Stimulated activated CD4-positive, alpha-beta T cell treated with anti-CD3 and anti-CD28 coated beads, Interleukin-1b, Interleukin-23, amount 100 ng/mL, for 1 hour (primary cell): ENCODE measurements at places on chromosomes 6 and 20.

GRCh38 chr20:38165966-38166702 is 1.1 kb upstream of the TGM2 start:
- DNase-seq = no peak

GRCh38 chr6:38912378-38912777 is 136.2 kb upstream of the GLP1R start:
- DNase-seq = no peak

DNA sequence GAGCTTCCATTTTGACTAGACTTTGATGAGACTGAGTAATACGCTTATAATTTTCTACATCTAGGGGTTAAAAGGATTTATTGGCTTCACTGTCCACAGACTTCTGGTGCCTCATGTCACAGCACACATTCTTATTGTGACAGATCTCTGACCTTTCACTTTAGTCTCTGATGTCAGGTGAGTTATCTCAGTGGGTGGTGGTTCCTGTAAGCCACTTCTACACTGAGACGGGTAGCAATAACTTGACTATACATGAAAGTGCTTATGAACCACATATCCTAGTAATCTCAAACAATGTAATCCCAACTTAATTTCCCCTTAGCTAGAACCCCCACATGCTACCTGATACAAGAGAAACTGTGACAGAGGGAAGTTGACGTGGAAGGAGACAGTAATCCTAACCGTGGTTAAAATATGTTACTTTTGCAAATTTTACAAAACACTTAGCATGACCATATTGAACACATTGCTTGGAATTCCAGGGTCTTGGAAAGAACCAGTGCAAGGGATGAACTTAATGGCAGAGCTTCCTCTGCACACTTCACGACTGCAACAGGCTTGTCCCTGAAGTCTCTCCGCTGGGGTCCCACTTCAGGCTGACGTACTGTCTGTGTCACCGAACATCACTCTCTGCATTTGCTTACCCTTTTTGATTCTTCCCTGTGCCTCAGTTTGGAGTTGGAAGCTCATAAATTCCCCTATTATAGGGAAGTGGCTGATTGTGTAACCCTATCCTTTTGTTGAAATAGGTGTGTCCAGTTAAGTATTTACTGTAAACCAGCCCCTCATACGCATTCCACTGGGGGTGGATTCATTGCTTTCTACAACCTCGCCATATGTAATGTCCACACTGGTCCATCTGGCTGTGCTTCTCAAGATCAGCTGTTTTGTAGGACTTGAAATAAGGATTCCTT is 6.4 kb upstream of the TRIM40 start:
- no peak for DNase-seq

- no peak for DNase-seq
Measured at GRCh38 chr6:55131616-55132015, 42.7 kb upstream of the HCRTR2 start.

- DNase-seq = no peak
Measured at GRCh38 chr6:15575357-15576033, 87.3 kb downstream of the DTNBP1 start.

DNA sequence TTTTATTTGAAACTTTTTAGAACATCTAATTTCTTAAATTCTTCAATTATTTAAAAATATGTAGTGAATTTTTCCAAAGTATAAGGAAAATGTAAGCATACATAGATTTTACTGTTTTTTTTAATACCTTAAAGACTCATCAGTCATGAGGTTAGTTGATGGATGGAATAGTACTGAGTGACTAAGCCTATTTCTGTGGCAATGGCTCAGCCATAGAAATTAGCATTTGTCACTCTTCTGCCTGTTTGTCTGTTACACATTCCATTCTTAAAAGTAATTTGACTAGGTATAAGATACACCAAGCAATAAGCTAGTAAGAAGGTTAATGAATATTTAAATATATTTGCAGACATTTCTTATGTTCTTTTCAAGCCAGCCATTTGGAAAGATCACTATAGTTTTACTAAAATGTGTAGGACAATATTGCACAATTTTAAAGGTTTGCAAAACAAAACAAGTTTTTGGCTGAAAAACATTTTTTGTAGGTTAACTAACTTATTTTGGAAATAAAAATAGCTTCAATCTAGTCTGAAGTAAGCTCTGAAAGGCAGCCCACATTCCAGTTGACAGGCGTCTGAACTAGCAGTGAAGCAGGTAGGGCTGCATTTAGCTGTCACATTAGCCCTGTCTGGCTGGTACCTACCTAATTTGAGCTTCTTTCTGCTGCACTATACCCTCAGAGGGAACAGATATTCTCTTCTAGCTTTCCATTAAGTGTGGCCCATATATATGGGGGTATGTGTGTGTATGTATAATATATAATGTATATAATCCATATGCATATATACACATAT is 385.7 kb downstream of the GRIK2 start:
- no peak for DNase-seq

DNA sequence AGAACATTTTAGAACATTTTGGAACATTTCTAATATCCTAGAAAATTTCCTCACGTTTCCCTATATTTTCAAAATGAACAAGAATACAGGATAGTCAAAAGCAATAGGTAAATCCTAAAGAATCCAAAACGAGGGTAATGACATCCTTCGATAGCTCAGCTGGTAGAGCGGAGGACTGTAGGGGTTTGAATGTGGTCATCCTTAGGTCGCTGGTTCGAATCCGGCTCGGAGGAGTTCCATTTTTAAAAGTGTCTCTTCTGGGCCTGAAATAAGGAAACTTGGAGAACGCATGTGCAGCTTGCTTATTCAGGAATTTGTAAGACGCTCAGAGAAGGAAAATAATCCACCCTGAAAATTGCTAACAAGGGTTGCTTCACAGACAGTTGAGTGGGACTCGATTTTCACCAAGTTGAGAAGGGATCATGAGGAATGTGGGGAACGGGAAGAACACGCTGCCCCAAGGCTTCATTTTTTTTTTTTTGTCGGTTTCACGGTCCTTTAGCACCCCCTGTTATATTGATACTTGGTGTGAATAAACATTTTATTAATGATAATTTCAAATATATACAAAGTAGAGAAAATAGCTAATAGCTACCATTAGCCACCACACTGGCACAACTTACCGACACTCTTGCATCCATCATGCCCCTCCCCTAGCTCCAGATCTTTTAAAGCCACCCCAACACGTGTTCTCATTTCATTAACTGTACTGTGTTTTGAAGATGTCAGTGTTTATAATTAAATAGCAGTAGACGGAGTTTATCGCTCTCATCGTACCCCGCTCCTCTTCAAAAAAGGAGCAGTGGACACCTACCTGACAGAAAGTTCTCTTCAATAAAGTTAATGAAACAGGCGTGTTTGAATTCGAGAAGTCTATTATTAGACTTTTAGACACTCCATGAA is 1.8 kb upstream of the ABT1 start:
- no peak for DNase-seq

DNA sequence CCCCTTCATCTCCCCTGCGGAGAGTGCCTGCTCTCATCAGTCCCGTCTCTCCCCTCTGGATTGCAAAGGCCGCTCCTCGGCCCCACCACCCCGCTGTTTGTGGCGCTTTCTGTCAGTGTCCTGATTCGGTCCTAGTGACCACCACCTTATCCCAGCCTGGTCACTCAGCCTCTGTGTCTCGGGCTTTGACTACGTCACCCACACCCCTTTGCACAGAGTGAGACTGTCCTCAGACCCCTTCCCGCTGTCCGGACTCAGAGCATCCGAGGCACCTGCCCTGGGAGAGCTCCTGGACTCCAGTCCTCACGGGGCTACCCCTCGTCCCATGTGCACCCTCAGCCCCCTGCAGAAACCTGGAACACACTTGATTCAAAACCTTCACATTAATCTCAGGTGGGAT is 380.2 kb downstream of the TAF4 start:
- no peak for DNase-seq

DNA sequence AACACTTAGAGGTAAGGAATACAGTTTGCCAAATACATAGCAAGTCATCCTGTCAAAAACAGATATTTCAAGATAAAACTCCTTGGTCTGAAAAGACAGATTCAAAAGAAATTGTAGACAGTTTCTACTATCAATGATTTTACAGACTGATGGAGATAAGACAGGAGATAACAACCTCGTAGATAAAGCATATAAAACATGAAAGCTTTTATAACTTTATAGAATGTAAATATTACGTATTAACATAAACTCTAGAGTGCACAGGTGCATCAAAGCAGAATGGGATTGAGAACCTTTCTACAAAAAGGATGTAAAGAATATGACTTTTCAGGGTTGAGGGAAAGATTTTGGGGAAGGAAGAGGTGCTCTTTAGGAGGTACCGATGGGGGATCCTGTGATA is 158.0 kb upstream of the CENPW start:
- DNase-seq = no peak

DNA sequence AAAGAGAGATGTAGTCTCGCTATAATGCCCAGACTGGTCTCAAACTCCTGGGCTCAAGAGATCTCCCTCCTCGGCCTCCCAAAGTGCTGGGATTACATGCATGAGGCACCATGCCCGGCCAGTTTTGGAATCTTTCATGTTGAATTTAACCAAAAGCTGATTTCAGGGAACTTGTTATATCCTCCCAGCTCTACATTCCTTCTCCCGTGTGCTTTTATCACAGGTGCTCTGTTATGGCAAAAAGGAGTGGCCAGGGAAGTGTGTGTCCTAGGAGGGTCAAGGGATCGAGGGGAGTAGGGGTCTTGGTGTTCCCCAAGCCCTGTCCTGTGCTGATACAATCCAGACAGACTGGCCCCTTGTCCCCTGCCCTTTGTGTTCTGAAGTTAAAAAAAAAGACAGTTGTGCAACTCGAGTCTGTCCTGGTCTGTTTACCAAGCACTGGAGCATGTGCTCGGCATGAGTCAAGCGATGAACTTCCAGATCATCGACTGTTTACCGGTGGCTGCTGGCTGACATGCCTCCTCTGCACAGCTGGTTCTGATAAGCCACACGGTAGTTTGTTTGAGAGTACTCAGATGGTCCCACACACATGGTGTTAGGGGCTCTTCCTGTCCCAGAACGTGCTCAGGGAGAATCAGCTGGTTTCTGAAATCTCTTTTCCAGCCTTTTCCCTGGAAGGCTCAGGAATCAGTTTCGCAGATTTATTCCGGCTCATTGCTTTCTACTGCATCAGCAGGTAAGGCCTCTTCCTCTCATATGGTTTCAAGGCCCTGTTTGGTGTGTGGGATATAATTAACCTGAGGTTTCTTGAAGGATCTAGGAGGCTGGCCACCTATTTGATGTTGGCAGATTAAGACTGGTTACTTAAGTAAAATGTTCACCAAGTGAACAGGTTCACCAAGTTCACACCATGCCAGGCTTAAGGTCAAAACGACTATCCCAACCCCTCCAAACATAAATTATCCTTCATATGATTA is 52.6 kb upstream of the NAA20 start:
- no peak for DNase-seq

GRCh38 chr6:36695414-36695813 is 2.2 kb upstream of the RAB44 start:
- DNase-seq = no peak

DNA sequence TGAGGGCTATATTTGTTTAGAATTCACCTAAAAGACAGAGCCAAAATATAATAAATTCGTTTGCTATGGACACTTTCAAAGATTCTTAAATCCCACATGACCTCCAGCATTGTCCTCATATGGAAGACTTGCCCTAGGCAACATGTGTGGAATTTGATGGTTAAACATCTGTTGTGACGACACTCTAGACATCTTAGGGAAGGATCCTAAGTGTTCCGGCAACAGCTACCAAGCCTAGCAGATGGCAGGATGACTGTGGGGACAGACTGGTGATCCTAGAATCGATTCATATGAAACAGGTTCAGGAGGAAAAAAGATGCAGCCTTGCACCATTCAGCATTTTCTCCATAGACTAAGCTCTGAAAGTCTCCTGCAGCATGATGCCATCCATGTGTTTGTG is 77.6 kb upstream of the BACH2 start:
- no peak for DNase-seq

- no peak for DNase-seq
Measured at GRCh38 chr6:16236009-16236501, 2.3 kb upstream of the GMPR start.

- no peak for DNase-seq
Measured at GRCh38 chr6:156161471-156161870, 615.7 kb upstream of the ARID1B start.

- DNase-seq = no peak
Measured at GRCh38 chr20:40692240-40693011, 3.4 kb upstream of the MAFB start.

GRCh38 chr6:35228481-35228880 is 14.7 kb downstream of the SCUBE3 start:
- DNase-seq = no peak

DNA sequence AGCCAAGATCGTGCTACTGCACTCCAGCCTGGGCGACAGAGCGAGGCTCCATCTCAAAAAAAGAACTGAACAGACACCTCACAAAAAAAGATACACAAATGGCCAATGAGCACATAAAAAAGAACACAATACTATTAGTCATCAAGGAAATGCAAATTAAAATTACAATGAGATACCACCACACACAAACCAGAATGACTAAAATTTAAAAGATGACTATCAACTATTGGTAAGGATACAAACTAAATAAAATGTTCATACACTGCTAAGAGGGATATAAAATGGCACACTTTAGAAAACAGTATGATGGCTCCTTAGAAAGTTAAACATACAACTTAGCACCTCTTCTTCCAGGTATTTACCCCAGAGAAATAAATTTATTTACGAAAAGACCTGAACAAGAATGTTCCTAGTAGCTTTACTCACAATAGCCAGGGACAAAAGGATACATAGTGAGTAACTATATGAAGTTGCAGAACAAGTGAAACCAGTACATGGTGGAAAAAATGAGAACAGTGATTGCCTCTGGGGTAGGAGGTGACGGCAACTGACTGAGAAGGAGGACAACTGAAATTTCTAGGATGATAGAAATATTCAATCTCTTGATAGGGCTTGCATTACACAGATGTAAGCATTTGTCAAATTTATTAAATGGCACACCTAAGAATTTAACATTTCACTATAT is 53.2 kb downstream of the FAM8A1 start:
- no peak for DNase-seq

GRCh38 chr20:41538810-41539596 is 79.2 kb downstream of the CHD6 start:
- no peak for DNase-seq

- DNase-seq = peak; percentile 35
Measured at GRCh38 chr6:16319813-16320532, 81.6 kb downstream of the GMPR start.

DNA sequence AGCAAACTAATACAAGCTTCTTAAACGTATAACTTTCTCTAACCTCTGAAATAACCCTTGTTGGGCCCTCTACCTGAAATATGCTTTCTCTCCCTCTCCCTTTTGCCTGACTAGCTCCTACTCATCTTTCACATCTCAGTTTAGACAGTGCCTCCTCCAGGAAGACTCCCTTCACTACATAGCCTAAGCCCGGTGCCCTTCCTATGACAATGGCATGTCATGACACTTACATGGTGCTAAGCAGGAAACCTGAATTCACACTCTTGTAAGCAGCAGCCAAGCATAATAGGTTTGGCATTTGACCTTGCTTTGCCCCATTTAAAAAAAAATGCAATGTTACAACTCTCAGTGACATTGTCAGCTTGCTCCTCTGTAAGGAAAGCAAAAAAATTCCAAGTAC is 33.1 kb upstream of the FBXL4 start:
- no peak for DNase-seq

DNA sequence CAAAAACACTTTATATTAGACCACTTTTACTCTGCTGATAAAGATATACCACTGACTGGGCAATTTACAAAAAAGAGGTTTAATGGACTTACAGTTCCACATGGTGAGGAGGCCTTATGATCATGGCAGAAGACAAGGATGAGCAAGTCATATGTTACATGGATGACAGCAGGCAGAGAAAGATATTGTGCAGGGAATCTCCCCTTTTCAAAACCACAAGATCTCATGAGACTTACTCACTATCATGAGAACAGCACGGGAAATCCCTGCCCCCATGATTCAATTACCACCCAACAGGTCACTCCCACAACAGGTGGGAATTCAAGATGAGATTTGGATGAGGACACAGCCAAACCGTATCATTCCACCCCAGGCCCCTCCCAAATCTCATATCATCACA is 1383.8 kb upstream of the MAP3K7 start:
- no peak for DNase-seq
